ENCODE measurements at places on chromosomes 5 and 9. TPM values are rescaled to one million over a fixed set of nuclear protein-coding genes. Genes with fewer than 3 reads are reported as not detected.

The FAM174A gene
- total RNA-seq, result 24.9 TPM

The TRAF2 gene
- total RNA-seq, result 15.2 TPM

The NMUR2 gene
- total RNA-seq, result under 0.01 TPM

The C9 gene
- 0.44 TPM for total RNA-seq

The CD14 gene
- total RNA-seq, result 1.3 TPM

The ZNF366 gene
- total RNA-seq, result not detected

The LCN2 gene
- total RNA-seq, result not detected

The SPATA31D3 gene
- not detected for total RNA-seq

All from placental pericyte (primary cell).